Upper lobe of right lung (tissue), 1 donor: ENCODE measurements at places on chromosomes 12 and 14. TPM values are rescaled to one million over a fixed set of nuclear protein-coding genes. Genes with fewer than 3 reads are reported as not detected.

GRCh38 chr12:52667931-52668330, 12.3 kb downstream of the KRT1 start:
- no peak overlapping the region for H3K4me3 ChIP-seq
- no peaks in the 10 kb centered on the region for H3K4me1 ChIP-seq
- H3K36me3 ChIP-seq: no peaks in the 10 kb centered on the region

DNA sequence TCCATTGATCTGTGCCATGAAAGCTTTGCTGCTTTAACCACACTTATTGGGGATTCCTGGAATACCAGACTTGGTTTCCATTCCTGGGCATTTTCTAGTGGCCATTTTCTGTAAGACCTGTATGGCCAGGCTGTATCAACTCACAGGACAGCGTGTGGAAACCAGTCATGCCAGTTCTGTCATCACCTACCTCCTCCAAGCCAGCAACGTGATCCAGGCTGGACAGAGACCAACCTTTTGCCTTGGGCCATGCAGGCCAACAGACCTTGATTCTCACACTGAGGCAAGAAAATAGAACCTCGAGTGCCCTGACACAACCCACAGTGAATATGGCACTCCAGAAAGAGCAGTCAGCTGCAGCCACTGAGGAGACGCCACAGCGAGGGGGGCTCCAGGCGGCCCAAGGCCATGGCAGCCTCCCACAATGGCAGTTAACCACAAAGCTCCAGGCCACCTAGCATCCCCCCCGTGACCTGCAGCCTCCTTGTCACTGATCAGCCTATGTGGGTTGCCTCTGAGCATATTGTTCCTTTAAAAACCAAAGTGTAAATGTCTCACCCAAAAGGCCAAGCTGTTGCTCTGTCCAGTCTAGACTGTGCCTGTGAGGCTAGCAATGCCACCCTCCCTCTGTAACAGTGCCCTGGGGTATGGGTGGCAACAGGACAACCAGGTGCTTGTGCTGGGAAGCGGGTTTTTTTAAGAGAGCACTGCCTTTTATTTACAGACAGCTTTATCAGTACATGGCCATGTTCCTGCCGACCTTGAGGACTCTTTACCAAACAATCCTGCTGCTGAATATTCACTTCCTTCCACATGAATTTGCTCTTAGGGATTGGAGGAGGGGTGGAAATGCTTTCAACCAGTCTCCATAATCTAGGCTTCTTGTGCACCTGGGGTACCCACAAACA, 168.7 kb upstream of the HIF1A start:
- H3K27ac ChIP-seq: peak overlapping the region; percentile 77
- no peaks in the 10 kb centered on the region for H3K27me3 ChIP-seq
- no peak overlapping the region for H3K4me3 ChIP-seq
- peaks cover 61% of the 10 kb centered on the region for H3K4me1 ChIP-seq

DNA sequence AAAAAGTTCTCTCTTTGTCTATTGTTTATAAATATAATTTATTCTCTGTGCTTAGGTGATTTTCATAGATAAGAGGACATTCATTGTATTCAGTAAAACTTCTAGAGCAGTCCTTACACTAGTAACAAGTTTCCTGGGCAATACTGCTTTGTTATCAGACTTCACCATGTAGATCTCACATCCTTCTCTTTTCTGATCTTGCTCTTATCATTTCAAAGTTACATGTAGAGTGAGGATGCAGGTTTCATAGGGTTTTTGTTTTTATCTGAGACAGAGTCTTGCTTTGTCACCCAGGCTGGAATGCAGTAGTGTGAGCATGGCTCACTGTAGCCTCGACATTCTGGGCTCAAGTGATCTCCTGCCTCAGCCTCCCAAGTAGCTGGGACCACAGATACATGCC, 789.5 kb downstream of the DIO2 start:
- no peaks in the 10 kb centered on the region for H3K4me1 ChIP-seq
- H3K27ac ChIP-seq: no peak overlapping the region
- no peaks in the 10 kb centered on the region for H3K27me3 ChIP-seq
- H3K36me3 ChIP-seq: no peaks in the 10 kb centered on the region
- no peak overlapping the region for H3K4me3 ChIP-seq
- no peak for DNase-seq

GRCh38 chr14:39665075-39665475, 232.8 kb upstream of the FBXO33 start:
- H3K4me3 ChIP-seq: no peak overlapping the region
- H3K36me3 ChIP-seq: no peaks in the 10 kb centered on the region
- no peak for DNase-seq
- H3K4me1 ChIP-seq: no peaks in the 10 kb centered on the region

TAS2R30 gene
- 2.9 TPM for total RNA-seq

DNA sequence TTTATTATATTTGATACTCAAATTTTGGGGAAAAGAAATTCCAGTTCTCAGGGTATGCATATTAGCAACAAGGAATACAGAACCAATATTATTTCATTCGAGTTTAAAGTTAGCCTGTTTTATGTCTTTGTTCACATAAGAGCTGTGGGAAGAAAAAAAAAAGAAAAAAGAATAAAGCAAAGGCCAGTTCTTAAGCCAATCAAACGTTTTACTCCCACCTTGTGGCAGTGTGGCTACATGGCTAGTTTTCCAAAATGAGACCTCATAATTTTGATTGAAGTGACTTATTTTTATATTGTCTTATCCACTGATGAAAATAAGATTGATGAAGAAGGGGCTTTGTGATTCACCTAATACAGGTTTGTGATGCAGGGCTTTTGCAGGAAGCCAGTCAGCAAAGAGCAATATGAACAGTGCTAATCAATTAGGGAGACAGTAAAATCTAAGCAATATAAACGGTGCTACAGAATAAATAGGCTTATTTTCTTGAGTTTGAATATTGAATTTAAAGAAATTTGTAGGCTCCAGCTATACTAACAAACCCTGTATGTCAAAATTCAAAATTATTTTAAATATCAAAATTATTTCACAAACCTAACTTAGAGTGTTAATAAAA, 624.1 kb upstream of the FOXG1 start:
- no peaks in the 10 kb centered on the region for H3K36me3 ChIP-seq
- no peak overlapping the region for H3K4me3 ChIP-seq
- no peak for DNase-seq
- H3K27me3 ChIP-seq: no peaks in the 10 kb centered on the region
